Small intestine (tissue), 16 donors: ENCODE measurements at places on chromosomes 1 and 21. TPM values are rescaled to one million over a fixed set of nuclear protein-coding genes. Genes with fewer than 3 reads are reported as not detected.

GRCh38 chr1:209884665-209885117 lies 53.3 kb upstream of the SYT14 start:
- peaks cover 8% of the 10 kb centered on the region for H3K4me1 ChIP-seq
- peaks cover 17% of the 10 kb centered on the region for H3K27me3 ChIP-seq
- H3K36me3 ChIP-seq: no peaks in the 10 kb centered on the region

GRCh38 chr21:28949318-28949717 lies 43.4 kb downstream of the LTN1 start:
- peaks cover 17% of the 10 kb centered on the region for H3K36me3 ChIP-seq
- no peak for DNase-seq
- H3K4me3 ChIP-seq: no peak overlapping the region
- H3K27ac ChIP-seq: no peak overlapping the region
- H3K27me3 ChIP-seq: no peaks in the 10 kb centered on the region
- H3K4me1 ChIP-seq: no peaks in the 10 kb centered on the region

- no peaks in the 10 kb centered on the region for H3K36me3 ChIP-seq
- peaks cover 5% of the 10 kb centered on the region for H3K4me1 ChIP-seq
- H3K27me3 ChIP-seq: no peaks in the 10 kb centered on the region
- H3K4me3 ChIP-seq: no peak overlapping the region
- no peak for DNase-seq
Observed at GRCh38 chr1:164731161-164731876, 172.3 kb downstream of the PBX1 start.

RUNX3 gene
- polyA plus RNA-seq: 1.1 TPM
